Body of pancreas (tissue), 4 donors: ENCODE measurements at places on chromosomes 16 and 17.

GRCh38 chr17:76681222-76682137 lies 29.3 kb downstream of the MXRA7 start:
- DNase-seq, result peak; percentile 66

- no peak for DNase-seq
Observed at GRCh38 chr17:35627417-35627816, 40.3 kb downstream of the AP2B1 start.

DNA sequence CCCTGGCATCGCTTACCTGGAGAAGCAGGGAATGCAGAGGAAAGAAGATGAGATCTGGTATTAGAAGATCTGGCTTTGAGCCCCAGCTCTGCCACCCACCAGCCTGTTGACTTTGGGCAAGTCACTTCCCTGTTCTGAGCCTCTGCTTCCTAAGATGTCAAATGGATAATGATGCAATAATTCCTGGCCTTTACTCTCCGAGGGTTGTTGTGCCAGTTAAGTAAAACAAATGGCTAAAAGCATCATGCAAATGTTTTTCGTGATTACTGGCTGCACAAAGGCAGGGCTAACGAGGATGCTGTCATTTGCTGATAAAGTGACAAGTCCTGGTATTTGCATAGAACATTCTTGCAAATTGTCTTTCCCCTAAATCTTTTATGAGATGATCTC lies 1.3 kb upstream of the ZNF821 start:
- no peak for DNase-seq

GRCh38 chr16:8863594-8864424 lies 5.0 kb downstream of the CARHSP1 start:
- DNase-seq, result peak; percentile 95

GRCh38 chr17:39927101-39927928 lies at the start of the genes LRRC3C and ORMDL3:
Gene LRRC3C (plus strand): TSS chr17:39927732. CDS start chr17:39941524, 13,792 bp downstream.
Gene ORMDL3 (minus strand): TSS chr17:39927601. CDS start chr17:39924203, 3,398 bp downstream.
- DNase-seq, result peak; percentile 94

GRCh38 chr17:33494151-33494550 lies 201.1 kb upstream of the ASIC2 start:
- no peak for DNase-seq

GRCh38 chr17:66772148-66772812 lies 62.6 kb upstream of the CACNG5 start:
- DNase-seq, result peak; percentile 70

GRCh38 chr17:8963647-8964258 lies 1.8 kb downstream of the PIK3R5 start:
- no peak for DNase-seq

DNA sequence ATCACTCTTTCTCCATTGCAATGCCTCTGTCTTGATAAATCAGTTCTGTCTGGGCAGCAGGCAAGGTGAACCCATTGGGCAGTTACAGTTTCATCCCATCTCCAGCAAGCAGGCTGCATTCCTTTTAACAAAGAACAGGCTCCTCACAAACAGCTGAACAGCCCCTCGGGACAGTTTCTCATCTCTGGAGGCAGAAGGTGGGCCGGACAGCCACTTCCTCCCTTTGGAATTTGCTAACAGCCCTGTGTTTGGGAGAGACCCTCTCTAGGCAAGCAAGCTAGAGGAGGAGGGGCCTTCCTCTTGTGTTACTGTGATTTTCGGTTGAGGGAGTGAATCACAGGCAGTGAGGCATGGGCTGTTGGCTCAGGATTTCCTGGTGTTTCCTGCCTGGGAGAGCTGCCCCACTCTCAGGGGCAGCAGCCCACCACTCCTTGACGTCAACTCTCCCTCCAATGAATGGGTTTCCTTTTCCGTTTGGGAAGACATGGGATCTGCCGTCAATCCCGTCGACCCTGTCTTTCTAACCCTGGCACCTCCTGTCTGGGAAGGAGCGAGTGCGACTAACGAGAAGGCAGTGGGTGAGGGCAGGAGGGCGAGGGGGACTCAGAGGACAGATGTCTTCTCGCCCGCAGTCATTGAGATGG lies 3.7 kb upstream of the PGS1 start:
- no peak for DNase-seq

DNA sequence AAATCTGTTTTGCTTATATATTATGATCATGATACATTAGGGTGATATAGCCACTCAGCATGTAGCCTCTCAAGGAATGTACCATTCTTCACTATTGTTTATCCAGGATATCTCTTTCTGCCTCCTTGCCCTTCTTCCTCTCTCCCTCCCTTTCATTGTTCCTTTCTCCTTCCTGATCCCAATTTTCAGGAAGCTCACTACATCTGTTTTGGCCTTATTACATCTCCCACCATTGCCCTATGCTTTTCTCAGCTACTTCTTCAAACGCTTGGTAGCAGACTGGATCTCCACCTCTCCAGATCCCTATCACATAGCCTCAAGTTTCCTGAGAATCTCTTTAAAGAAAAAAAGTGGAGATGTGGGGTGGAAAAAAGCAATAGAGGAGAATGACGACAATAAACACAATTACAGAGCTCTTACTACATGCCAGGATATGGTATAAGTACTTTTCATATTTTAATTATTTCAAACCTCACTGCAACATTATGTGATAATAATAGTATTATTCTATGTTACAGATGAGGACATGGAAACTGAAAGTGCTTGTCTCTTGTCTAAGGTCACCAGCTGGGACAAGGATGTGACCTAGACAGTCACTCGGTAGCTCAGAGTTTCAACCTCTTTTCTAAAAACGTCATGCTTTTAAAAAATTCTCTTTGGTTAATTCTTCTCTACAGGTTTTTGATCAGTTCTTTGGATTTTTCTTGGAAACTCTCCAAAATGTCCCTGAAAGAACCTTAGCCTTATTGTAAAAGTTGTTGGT lies 959.1 kb downstream of the CDH11 start:
- DNase-seq, result no peak

- DNase-seq, result no peak
Observed at GRCh38 chr16:51062039-51062438, 89.0 kb downstream of the SALL1 start.

- DNase-seq, result no peak
Observed at GRCh38 chr17:33753452-33753851, 460.4 kb upstream of the ASIC2 start.

- no peak for DNase-seq
Observed at GRCh38 chr17:3962217-3962964, 1.8 kb downstream of the ATP2A3 start.

GRCh38 chr16:17416461-17417311 lies 54.1 kb downstream of the XYLT1 start:
- peak; percentile 35 for DNase-seq

DNA sequence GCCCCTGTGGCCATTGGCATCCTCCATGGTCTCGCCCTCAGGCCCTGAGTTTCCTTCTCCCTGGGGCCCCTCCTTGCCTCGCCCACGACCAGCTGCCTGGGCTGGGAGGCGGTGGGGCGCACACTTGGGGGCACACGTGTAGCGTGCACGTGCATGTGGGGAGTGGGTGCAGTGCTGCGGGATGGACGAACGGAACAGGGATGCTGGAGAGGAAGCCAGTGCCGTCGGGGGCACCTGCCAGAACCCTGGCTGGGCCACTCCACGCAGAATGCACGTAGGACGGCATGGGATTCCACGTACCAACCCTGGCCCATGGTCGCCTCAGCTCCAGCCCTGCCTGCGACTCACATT lies 80.4 kb downstream of the KLHDC4 start:
- no peak for DNase-seq

GRCh38 chr16:49051576-49051975 lies 230.1 kb downstream of the CBLN1 start:
- no peak for DNase-seq

- no peak for DNase-seq
Observed at GRCh38 chr17:34556384-34556783, 23.0 kb upstream of the TMEM132E start.

GRCh38 chr17:82230609-82231311 lies 1.9 kb downstream of the SLC16A3 start:
- DNase-seq, result peak; percentile 72

DNA sequence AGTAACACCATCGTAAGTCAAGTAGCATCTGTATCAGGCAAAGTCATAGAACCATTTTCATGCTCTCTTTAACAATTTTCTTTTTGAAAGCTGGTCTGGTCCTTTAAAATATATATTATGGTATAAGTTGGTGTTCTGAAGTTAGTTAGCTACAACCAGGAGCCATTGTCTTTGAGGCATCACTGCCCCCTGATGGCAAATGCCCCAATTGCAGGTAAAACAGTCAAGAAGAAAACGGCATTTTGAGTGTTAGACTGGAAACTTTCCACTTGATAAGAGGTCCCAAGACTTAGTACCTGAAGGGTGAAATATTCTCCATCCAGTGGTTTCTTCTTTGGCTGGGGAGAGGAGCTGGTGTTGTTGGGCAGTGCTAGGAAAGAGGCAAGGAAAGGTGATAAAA lies 14.1 kb downstream of the TP53 start:
- DNase-seq, result peak; percentile 53

DNA sequence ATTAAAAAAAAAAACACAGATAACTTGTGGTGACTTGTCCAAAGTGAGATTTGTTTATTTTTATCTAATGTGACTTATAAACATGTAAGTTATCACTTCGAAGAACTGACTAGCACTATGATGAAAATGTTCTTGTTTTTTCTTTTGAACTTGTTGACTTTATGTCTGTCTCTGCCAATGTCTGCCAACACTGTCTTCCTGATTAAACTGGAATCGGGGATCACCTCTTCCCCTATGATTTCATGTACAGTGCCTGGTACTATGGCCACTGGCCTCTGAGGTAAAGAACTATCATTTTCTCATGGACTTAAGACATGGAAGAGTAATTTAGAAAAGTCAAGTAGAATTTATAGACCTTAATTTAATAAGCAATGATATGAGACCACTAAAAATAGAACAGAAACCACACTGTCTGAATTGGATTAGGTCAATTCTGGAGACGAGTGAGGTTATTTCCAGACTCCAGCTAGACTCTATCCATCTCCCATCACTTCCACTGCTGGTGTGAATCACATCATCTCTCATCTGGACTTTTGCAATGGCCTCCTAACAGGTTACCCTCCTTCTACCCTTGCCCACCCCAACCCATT lies 8.9 kb downstream of the C17orf78 start:
- DNase-seq, result no peak

GRCh38 chr17:81641825-81642489 lies 5.0 kb downstream of the TSPAN10 start:
- DNase-seq, result no peak

GRCh38 chr16:53168744-53169143 lies 114.0 kb downstream of the CHD9 start:
- DNase-seq, result no peak

DNA sequence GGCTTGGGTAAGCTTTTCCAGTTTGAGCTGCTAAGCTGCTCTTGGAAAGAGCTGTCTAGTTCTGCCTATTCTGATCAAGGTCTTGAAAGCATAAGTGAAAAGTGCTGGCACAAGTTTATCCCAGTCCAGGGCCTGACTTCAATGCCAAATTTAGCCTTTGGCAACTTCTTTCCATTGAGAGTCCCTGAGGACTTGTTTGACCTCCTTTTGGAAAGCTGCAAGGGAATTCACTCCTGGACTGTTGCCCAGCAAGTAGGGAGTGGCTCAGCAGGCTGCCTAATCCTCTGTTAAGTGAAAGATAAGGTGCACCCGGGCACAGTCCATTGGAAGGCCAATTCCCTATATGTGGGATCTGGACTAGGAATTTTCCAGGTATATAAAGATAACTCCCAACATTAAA lies 16.0 kb upstream of the TANC2 start:
- peak; percentile 31 for DNase-seq

DNA sequence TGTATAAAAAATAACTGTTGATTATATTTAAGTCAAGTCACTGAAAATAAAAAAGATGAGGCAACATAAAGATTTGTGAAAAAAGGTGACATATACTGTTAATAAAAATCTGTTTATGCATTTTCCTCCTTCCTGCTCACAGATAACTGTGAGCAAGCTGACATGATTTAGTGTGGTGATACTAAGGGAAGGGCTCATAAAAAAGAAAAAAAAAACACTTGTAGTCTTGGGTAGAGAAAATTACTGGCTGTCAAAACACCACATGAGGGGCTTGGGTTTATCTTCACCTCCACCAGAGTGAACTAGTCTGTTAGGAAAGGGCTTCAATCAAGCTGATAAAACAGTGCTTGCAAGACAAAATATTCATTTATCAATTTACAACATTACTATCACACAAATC lies 247.6 kb downstream of the CNTNAP4 start:
- no peak for DNase-seq

DNA sequence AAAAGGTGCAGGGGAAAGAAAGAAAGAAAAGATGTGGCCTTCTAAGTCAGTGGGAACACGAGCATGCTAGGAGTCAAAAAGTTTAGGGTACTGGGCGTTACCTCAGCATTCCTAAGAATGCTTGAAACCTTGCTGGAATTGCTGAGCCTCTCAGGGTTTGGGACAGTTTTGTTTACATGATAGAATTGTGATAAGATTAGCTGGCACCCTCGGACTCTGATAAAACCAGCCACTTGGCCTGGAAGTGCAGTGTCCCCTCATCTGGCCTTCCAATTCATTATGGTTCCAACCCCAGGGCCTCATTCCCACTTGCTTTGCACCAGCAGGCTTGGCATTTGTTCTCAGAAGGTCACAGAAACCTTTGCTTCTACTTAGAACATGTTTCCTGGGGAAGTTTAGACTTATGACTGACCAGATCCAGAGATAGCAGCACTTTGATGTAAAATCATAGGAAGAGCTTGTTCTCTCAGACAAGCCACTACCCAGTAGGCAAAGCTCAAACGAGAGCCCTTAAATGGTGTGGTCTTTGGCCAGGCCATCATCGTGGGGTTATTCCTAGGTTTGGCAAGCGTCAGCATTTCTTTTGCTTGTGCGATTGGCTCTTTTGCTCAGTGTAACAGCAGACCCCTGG lies 8.0 kb downstream of the SGF29 start:
- DNase-seq, result no peak

- no peak for DNase-seq
Observed at GRCh38 chr17:50265690-50266315, 8.5 kb upstream of the TMEM92 start.

GRCh38 chr17:64229815-64230728 lies 33.0 kb downstream of the TEX2 start:
- DNase-seq, result no peak

- no peak for DNase-seq
Observed at GRCh38 chr17:43019418-43019817, 2.8 kb downstream of the VAT1 start.

DNA sequence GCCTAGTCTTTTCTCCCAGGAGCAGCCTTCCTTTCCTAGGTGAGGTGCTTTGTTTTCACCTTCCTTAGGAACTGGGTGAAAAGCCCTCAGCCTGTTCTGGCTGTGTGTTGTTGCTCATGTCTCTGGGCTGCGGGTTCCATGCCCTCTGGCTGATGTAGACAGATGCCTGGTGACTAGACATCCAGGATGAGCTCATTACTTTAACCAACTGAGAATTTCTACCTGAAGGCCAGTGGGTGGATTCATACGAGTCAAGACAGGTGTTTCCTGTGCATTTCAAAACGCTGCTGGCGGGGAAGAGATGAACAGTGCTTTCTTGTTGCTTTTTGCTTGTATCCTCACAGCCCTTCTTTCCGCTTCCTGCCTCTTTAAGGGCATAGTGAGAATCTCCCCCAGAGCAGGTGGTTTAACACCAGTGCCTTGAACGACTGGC lies 22.3 kb downstream of the SAP30BP start:
- DNase-seq, result no peak

GRCh38 chr16:60731329-60732050 lies 1304.7 kb downstream of the CDH8 start:
- no peak for DNase-seq
